ENCODE measurements at places on chromosomes 5 and 9. TPM values are rescaled to one million over a fixed set of nuclear protein-coding genes. Genes with fewer than 3 reads are reported as not detected.

DNA sequence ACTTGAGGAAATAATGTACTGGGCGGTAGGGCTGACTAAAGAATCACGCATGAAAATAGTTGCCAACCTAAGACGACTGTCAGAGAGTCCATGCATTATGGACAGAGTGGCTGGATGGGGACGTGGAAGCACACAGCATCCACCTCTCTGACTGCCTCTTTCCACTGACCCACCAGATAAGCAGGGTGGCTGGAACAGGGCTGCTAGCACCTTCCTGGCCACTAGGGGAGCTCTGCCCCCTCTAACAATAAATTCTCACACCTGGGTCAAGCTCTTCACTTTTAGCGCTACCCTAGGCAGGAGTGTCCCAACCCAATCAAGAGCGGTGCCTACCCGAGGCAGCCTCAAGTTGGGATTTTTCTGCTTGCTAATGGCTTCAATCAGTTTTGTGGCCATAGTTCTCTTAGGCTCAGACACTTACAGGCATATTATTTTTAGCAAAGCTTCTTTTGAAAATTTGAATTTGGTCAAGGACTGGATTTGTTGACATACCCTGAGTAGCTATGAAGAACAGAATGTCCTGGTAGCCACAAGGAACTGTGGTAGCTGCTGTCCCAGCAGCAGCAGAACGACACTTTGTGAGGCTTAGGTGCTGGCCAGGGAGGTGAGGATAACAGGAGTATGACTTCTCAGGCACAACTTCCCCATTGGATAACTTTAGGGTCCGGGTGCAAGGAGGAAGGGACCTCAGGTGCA, 6.9 kb upstream of the TPM2 start:
- no peak for DNase-seq

DNA sequence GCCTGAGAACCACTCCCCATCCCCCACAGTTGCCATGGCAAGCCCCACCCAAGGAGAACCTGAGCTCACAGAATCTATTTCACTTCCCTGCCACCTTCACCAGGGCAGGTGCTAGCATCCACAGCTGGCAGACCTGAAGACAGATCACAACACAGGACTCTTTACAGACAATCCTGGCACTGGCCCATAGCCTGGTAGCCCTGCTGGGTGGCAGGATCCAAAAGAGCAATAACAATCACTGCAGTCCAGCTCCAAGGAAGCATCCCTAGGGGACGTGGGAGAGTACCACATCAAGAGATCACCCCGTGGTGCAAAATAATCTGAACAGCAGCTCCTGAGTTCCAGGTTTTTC, 463.2 kb upstream of the PIK3R1 start:
- no peak for DNase-seq

The AQP7 gene
- polyA plus RNA-seq = 24.4 TPM

DNA sequence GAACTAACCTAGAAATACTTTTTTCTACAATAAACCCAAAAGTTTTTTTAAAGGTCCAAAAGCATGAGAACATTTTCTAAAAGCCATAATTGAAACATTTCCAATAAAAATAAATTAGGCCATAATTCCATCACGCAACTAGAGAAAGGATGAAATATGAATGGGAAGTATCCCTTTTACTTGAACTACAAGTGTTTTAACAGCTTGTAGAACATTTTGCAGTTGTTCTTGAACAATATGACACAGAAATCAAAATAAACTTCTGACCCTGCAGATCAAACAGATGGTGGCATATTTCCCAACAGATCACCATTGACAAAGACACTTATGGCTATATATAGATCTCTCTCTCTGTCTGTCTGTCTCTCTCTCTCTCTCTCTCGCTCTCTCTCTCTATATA, 624.4 kb downstream of the PSAT1 start:
- DNase-seq = no peak

- DNase-seq = no peak
Measured at GRCh38 chr9:21579247-21579671, 97.1 kb upstream of the IFNE start.

Measured in left kidney (tissue), 8 donors.